ENCODE measurements at places on chromosomes 3 and 15.

DNA sequence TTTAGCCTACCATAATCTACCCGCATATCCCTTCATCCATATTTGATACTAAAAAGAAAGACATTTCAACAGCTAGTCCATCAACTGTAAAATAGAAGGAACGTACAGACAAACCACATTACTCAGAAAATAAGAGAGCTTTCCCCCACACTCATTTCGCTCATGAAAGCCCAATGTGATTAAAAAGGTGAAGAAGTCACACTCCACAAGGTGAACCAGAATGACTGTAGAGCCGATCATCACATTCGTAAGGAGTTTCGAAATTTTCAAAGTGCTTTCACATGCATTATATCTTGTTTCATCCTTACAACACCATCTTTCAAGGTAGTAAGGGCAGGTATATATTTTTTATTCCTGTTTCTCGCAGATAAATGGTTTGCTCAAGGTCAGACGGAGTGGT is 225.3 kb downstream of the FOXP1 start:
- no peak for DNase-seq

- no peak for DNase-seq
Observed at GRCh38 chr3:177611752-177612334, 414.6 kb upstream of the TBL1XR1 start.

DNA sequence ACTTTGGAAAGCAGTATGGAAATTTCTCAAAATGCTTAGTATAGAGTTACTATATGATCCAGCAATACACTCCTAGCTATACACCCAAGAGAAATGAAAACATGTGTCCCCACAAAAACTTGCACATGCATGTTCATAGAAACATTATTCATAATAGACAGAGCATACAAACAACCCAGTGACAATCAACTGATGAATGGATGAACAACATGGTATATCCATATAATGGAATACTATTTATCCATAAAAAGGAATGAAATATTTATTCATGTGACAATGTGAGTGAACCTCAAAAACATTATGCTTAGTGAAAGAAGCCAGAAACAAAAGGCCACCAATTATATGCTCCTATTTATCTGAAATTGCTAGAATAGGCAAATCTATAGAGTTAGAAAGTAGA is 6.7 kb downstream of the MYH15 start:
- DNase-seq: no peak

- no peak for DNase-seq
Observed at GRCh38 chr15:70555713-70556112, 207.6 kb downstream of the UACA start.

Data from stimulated activated CD4-positive, alpha-beta T cell treated with anti-CD3 and anti-CD28 coated beads, Interleukin-15, amount 100 ng/mL, for 48 hours (primary cell).